ENCODE measurements at places on chromosomes 5 and 9.

DNA sequence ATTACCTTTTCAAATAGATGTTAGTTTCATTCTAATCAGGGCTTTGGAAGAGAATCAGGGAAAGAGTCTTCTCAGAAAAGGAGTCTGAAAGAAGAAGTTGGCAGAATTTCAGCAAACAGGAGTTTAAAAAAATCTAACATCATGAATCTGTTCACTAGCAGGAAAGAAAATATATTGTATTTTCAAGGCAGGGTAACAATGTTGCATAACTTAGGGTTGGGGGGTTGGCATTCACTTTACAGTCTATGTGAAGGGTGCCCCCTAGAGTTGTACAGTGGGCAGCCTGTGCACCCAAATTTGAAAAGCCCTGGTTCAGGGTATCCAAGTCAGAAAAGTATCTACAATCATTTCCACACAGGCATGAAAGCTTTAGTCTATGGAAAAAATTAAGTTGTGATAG lies 348.4 kb upstream of the SLC30A5 start:
- DNase-seq: no peak

- DNase-seq: no peak
Measured at GRCh38 chr5:136014049-136015002, 14.5 kb upstream of the TGFBI start.

- DNase-seq: no peak
Measured at GRCh38 chr5:90366948-90367347, 42.6 kb downstream of the CETN3 start.

- DNase-seq: peak; percentile 78
Measured at GRCh38 chr5:130541617-130542221, 623.3 kb downstream of the HINT1 start.

DNA sequence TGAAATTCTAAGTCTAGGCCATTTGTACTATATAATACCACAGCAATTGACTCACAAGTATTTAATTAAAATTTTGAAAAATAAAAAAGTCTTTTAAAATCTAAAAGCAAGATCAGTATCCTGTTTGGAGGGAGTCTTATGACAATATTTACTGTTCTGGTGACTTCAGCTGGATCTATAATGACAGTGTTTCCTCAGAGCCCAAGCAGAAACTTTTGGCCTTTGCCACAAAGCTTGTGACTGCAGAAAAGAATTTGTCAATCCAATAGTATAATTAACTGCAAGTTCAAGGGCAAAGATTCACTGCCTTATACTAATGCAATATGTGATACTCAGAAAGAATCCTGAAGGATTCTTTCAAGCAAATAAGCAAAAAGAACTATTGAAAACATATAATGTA lies 49.6 kb upstream of the RAPGEF6 start:
- no peak for DNase-seq

- DNase-seq: no peak
Measured at GRCh38 chr9:25350011-25350410, 328.2 kb downstream of the TUSC1 start.

DNA sequence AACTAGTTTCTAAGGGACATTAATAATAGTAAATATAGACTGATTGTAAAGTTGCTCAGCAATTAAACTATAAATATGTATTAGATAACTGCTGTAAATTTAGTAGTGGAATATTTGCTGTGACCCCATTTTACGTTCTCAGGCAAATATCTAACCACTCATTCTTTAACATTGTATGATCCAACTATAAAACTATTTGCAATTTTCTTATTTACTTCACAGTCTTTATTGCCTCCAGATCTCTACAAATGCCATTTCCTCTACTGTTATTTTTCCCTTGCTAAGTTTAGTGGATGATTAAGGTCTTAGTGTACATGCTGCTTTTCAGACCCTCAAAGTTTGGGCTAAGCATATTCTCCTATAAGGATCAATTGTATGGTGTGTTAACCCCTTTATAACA lies 526.2 kb upstream of the ST8SIA4 start:
- no peak for DNase-seq

DNA sequence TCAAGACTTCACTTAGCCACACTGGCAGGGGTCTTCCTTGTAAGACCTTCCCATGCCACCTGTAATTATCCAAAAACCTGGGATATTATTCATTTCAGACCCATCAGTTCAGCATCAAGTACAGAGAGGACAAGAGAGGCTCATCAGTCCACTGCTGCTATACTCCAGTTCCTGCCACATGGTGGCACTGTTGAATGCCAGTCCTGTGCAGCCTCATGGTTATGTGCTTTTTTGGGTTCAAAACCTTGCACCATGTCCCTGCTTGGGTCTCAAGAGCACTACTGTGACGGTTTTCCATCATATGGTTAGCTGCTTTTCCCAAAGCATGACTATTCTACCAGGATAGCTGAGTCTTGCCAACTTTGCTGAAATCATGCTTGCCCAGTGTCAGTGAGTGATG lies 8.5 kb downstream of the PTGS1 start:
- no peak for DNase-seq

- DNase-seq: no peak
Measured at GRCh38 chr5:137938751-137939143, 49.5 kb downstream of the PKD2L2 start.

DNA sequence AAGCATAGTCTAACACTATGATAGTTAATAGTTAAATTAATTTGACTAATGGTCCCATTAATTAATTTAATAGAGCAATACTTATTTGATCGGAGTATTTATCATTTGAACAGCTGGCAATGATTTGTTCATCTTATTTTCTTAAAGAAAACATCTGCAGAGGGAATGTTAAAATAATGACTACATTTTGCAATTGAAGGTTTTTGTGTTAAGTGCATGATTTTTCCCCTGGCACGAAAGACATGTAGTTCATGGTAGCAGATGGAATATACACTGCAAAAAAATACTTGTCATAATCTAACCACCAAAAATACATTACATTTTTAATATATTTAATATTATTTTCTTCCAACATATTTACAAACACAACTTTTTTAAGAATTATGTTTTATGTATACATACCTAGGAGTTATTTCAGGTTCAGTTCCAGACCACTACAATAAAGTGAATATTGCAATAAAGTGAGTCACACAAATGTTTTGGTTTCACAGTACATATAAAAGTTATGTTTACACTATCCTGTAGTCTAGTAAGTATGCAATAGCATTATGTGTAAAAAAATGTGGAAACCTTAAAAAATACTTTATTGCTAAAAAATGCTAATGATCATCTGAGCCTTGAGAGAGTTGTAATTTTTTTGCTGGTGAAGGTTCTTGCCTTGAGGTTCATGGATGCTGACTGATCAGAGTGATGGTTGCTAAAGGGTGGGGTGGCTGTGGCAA lies 292.6 kb upstream of the DAB2 start:
- no peak for DNase-seq

GRCh38 chr5:33275391-33275790 lies 165.4 kb upstream of the TARS1 start:
- no peak for DNase-seq

DNA sequence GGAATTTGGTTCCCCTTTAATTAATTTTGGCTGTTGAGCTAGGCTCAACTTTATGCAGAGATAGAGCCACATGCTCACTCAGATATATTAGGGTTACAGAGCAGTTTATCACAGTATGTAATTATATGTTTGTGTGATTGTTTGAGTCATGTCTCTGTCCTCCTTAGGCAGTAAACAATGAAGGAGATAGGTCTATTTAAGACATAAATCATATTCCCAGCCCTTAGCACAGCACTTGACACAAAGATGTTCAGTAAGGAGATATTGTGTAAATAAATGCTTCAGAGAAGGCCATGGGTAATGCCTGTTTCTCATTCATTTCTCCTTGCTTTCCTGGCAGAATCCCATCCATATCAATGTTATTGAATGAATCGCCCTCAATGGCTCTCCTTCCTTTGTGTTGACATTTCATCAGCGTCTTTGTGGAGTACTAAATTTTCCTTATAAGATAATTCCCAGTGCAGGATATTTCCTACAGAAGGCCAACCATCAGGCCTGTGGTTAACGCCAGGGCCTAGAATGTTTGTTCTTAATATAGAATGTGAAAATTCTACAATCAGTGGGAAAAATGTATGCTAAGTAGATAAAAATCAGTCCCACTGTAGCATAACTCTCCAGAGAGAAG lies 408.0 kb downstream of the EBF1 start:
- no peak for DNase-seq

DNA sequence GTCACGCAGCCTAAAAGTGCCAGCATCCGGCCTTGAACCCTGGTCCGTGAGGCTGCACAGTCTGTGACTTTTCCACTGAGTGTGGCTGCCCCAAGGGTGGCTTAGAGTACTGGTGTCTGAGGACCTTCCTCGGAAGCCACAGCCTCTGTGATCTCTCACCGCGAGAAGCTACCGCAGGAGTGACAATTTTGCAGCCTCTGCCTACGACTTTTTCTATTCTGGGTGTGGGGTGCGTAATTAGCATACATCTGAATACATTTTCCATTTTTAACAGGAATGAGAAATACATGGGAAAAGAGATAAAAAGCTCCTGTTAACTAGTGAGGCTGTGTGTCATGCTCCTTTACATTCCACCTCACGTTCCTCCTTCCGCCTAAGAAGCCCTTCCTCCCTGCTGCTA lies 48.3 kb upstream of the HRH2 start:
- no peak for DNase-seq

- DNase-seq: peak; percentile 44
Measured at GRCh38 chr5:55533521-55534435, 986 bp downstream of the PLPP1 start.

GRCh38 chr9:112784020-112784785 lies 33.6 kb downstream of the SNX30 start:
- DNase-seq: no peak

DNA sequence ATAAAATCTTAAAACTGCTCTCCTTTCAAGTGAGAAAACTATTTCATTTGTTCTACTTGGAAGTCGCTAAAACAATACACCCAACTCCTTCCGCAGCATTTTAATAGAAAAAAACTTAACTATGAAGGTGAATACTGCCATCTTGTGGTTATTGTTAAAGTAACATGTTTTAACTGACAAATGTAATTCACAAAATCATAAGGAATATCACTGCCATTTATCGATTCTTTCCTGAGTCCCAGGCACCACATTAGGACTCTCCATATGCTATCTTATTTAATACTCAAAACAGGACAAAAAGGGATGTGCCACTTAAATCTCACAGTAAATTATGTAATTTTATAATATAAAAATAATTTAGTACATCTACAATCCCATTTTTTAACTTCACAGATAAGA lies 130.5 kb upstream of the ITGA1 start:
- DNase-seq: no peak

- DNase-seq: peak; percentile 81
Measured at GRCh38 chr5:76782444-76782843, 36.4 kb upstream of the F2RL1 start.

- no peak for DNase-seq
Measured at GRCh38 chr9:135088348-135088978, 995 bp downstream of the OLFM1 start.

DNA sequence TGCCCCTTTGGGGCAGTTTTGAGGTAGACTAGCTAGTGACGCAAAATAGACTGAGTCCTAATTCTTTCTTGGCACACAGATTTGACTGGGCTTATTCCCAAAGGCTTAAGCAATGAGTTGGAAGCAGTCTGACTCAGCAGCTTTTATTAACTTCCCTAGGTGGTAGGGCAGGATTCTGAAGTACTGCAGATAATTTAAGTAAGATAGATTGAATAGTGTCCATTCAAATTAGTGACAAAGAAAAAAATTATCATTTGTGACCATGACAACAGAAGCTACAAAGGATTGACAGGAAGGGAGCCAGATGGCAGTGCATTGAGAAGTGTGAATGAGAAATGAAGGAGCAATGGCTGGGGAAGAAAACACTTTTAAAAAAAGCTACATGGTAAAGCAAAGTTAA lies 649.4 kb downstream of the CDH9 start:
- no peak for DNase-seq

DNA sequence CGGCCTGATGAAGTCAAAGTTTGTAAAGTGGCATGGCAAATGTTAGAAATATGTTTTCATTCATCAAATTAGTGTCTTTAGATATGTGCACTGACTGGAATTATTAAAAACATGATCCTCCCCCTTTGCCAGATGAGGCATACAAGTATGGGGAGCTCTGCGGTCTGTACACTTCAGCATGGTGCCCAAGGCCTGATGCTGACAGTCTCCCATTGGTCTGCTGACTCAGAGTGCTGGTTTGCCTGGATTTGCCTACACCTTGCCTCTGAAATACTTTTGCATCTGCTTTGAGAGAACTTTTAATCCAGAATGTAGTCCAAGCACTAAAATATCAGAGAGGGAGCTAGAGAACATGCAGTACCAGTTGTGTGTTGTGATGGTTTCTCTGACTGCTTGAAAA lies 354.3 kb upstream of the ACTBL2 start:
- DNase-seq: no peak

DNA sequence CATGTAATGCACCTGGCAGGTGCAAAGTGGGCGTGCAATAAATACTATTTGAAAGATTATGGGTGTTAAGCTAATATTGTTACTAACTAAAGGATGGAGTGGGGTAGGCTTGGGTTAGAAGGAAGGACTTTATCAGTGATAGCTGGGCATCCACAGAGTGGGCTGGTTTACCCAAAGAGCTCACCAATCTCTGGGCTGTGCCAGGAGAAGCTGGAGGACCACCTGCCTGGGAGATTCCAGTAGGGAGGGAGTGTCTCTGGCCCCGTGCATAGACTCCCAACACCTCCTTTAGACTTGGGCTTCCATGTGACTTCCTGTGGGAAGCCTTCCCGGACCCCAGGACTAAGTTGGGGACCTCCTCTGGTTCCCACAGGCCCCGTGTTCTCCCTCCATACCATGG lies 5.6 kb upstream of the URM1 start:
- no peak for DNase-seq

- no peak for DNase-seq
Measured at GRCh38 chr9:136729926-136730325, 12.8 kb downstream of the LCN10 start.

GRCh38 chr5:112762113-112762810 lies 24.6 kb downstream of the APC start:
- no peak for DNase-seq

DNA sequence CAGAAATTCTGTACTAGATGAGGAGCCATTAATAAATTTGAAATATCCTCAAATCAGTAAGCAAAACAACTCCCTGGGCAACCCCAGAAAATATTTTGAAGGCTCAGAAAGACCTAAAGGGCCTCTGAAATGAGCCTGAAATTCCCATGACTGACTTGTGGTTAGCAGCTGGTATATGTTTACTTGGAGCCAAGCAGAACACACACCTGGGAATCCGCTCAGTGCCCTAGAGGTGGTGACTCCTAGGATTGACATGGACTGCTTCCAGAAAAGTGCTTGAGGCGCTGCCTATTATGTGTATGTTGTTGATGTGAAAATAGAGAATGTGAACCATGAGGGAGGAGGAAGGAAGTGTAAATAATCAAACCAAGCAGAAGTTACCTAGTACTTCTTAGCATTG lies 14.7 kb downstream of the RFK start:
- DNase-seq: no peak

GRCh38 chr9:128903871-128904620 lies 16.7 kb upstream of the PHYHD1 start:
- peak; percentile 56 for DNase-seq

- DNase-seq: no peak
Measured at GRCh38 chr9:83355024-83355444, 183.2 kb downstream of the FRMD3 start.

DNA sequence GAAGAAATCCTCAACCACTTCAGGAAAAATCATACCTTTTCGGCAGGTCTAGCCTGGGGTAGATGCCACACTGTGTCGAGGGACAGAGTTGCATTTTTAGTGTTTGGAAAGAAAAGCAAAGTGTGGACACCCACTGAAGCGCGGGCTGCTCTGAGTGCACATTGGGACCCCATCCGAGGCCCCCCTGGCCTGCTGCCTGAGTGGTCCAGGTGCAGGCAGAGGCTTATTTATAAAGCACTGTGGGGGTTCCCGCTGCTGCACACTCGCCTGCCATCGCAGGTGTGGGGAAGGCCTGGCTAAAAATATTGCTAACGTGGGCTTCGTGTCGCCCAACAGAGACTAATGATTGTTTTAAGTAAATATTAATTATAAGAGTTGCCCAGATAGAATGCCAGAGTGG lies 119.4 kb downstream of the CRB2 start:
- DNase-seq: no peak
